ENCODE measurements at places on chromosomes 11 and 22.
A peak's percentile ranks its signal among the peaks of the same experiment; 100 is the strongest.

DNA sequence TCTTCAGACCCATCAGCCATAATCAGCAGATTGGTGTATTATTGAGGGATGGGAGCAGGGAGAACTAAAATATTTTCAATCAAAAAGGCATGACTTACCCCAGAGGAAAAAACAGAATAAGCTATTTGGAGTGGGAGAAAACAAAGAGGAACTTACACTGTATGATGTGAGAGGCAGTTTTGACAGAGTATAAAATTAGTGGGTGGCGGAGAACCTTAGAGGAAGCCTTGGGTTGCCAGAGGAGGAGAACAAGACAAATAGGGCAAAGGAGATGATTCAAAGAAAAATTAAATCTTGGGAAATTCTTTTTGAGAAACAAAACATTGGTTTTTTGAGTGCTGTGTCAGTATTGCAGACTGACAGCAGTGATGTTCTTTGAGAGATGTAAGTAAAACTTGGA is 285.0 kb downstream of the C11orf87 start:
- DNase-seq, result no peak

DNA sequence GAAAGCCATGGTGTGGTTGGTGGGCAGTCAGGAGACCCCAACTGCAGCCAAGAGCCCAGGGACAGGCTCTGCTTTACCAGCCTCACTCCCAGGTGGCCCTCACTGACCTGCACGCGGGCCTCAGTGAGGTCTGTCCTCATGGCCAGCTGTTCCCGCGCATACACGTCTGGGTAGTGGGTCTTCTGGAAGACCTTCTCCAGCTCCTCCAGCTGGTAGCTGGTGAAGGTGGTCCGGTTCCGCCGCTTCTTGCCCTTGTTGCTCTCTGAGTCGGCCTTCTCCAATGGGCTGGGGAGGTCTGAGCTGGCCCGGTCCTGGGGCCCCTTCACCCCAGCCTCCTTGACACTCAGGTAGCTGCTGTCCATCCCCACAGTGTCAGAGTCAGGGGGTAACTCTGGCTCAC is 34.7 kb downstream of the ALX4 start:
- DNase-seq, result no peak

- no peak for DNase-seq
Measured at GRCh38 chr11:62665599-62666258, 617 bp downstream of the CSKMT start.

GRCh38 chr11:77081381-77081851 is 14.6 kb downstream of the CAPN5 start:
- DNase-seq, result no peak

DNA sequence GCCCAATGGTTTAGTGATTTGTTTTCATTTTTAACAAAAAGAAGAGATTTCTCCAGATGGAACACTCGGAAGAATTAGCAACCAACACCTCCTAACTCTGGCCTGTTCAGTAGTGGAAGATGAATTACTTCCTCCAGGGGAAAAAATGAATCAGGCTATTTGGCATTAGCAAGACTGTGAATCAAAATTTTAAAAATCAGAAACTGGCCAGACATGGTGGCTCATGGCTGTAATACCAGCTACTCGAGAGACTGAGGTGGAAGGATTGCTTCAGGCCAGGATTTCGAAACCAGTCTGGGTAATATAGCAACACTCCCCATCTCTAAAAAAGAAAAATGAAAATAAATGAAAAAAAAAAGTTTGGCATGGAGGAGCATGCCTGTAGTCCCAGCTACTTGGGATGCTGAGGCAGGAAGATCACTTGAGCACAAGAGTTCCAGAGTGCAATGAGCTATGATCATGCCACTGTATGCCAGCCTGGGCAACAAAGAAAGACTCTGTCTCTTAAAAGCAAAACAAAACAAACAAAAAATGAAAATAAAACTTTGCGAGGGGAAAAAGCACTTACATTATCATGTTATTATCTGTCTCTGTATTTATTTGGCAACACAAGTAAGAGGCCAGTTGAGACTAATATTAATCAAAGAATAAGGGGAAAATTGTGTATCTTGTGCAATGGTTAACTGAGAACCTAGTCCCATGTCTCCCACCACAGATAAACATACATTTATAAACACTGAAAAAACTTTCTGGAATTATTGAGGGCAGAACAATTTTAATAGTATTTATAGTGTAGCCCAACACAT is 796.3 kb upstream of the ANO3 start:
- no peak for DNase-seq

DNA sequence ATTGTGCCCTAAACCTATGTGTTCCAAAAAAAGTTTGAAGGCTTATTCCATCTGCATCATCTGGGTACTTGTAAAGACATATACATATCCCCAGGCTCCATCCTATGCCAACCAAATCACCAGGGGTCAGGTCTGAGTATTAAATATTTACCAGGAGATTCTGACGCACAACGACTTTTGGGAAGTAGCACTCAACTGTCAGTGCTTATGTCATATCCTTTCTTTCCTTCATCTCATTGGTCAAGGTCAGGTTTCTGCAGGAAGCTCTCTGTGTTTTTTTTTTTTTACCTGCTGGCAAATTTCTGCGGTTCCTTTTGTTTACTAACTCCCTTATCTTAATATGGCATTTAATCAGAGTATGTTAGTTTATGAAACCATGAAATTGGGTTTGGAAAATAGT is 22.5 kb upstream of the CYP2R1 start:
- no peak for DNase-seq

DNA sequence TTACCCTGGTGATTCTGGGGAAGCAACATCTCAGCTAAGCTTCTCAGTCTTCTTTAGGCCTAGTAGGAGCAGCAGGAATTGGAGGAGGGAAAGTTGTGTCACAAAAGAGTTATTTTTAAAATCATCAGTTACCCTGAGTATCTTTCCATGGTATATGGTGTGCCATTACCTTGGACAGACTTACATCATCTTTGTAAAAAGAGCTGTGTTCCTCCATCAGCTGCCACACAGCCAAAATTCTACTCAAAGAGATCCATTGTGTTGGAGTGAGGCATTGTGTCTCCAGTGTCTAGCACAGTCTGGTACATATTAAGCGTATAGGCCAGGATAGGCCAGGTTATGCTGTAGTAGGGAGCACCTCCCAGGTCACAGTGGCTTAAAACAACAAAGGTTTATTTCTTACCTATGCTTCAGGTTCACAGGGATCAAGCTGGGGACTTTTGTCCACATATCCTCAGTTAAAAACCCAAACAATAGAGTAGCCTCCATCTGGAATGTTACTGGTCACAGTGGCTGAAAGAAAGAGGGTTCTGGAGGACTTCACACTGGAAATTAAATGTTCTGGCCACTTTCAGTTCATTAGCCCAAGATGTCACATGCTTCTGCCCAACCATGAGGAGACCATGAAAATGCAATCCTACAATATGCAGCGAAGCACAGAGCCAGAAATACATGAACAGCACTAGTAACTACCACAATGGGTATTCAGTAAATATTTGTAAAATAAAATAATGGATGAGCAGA is 9.9 kb upstream of the TMPRSS5 start:
- no peak for DNase-seq

GRCh38 chr11:46731545-46731944 is 12.5 kb downstream of the F2 start:
- no peak for DNase-seq

DNA sequence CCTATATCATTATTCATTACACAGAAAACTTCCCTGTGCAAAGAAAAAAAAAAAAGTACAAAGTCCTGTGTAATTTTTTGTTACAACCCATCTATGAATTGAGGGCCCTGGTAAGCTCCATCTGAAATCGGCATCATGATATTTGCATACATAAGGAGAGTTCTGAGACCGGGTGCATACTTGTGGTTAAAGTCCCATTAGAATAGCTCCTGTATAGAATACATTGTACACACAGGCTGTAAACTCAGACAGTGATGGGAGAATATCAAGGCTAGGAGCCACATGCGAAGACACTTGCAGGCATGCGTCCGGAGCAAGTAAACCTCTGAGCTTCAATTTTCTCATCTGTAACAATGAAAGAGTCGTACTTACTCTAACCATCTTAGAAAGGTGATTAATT is 353.2 kb downstream of the ETS1 start:
- no peak for DNase-seq

- DNase-seq, result no peak
Measured at GRCh38 chr11:73429121-73429750, 53.0 kb downstream of the RELT start.

GRCh38 chr22:48954781-48955311 is 872.8 kb downstream of the BRD1 start:
- DNase-seq, result no peak

- no peak for DNase-seq
Measured at GRCh38 chr11:15011776-15012345, 39.7 kb upstream of the CALCA start.

- DNase-seq, result peak; percentile 7
Measured at GRCh38 chr11:1062075-1062820, 12.4 kb upstream of the MUC2 start.

DNA sequence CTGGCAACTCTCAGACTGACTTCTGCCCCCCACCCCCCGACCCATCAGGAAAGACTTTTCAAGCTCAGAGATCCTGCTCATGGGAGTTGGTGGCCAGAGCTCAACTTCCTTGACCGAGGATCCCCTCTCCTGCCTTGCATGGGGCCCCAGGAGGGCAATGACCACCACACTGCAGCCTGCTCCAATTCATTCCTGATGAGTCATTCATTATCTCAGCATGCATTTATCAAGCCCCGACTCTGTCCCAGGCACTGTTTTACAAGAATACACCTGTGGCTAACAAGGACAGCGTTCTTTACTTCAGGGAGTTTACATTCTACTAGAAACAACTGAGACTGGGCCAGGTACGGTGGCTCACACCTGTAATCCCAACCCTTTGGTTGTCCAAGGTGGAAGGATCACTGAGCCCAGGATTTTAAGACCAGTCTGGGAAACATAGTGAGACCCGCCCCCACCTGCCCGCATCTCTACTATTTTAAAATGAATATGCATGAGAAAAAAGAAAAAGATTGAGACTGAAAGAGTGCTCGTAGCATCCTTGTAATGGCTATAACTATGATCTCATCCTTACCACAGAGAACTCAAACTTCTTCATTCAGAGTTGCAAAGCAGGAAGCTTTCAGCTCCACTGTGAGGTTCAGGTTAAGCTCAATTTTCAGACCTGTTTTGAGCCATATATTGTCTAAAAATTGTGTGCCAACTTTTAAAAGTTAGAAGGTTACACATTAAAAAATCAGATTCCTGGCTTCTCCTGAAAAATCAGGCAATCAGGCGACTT is 60.4 kb downstream of the FEZ1 start:
- DNase-seq, result no peak

DNA sequence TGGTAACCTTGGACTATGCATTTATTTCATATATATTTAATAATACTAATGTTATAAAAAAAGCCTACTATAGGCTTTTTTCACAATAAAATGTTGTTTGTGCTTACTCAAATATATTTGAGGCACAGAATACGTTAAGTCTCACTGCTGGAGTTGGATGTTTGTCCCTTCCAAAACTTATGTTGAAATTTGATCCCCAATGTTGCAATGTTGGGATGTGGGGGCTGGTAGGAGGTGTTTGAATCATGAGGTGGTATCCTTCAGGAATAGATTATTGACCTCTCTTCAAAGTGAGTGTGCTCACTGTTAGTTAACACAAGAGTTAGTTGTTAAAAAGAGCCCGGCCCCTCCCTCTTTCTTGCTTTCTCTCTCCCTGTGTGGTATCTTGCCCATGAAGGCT is 1295.9 kb downstream of the JRKL start:
- no peak for DNase-seq

DNA sequence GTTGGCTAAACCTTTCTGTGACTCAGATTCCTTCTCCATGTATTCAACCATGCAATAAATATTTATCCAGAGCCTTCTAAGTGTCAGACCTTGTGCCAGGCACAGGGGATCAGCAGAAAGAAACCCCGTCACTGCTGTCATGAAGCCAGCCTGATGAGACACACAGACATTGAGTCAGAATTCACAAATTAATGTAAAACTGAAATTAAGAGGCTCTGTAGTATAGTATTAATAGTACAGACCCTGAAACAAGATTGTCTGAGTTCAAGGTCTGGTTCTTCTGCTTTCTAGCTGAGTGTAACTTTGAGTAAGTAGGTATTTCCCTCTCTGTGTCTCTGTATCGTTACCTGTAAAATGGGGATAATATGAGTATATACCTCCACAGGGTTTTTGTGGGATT is 46.9 kb downstream of the ME3 start:
- DNase-seq, result no peak

DNA sequence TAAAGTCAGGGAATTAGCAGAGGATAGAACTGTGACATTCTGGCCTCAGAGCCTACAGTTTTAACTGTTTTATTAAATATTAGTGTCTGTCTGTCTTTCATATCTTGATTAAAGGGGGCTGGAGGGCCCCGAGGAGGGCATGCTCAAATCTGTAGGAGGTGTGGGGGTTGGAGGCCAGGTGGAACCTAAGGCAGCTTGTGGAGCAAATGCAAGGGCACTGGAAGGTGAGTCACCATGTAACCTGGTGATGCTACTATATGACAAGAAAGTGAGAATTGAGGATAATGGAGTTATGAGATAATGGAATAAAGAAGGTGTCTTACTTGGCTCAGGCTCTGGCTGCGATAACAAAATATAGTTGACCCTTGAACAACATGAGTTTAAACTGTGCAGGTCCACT is 27.3 kb upstream of the TMEM86A start:
- no peak for DNase-seq

DNA sequence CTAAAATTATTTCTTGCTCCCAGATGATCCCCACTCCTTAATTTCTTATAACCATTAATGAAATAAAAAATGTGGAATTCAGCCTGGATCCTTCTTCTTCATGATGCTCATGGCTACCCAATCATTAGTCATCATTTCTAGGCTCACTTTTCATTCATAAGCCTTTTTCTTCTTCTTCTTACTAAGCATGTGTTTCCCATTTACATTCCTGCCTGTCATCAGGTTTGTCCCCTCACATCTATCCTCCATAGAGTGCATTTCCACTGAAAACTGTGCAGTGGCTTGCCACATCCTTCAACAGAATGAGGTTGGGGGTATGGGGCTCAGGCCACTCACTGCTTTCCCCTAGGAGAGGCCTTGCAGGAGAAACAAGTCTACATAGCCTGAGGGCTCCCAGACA is 35.8 kb upstream of the NTM start:
- no peak for DNase-seq

GRCh38 chr11:30936491-30936890 is 350.3 kb upstream of the MPPED2 start:
- DNase-seq, result no peak

DNA sequence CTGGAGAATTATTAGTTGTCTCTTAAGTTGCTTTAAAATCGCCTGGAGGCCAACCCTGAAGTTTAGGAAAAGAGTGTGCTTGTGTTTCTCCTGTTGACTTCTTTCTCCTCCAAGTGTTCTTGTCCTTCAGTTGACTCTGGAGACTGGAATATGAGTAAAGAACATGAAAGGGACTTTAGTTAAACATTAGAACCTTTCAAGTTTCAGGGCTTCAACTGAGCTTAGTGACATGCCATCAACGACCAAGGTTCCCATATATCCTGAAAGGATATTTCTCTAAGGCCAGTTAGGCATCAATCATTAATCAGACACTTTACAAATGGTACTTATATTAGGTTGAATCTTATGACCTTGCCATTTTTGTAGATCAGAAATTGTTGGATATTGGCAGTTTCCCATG is 70.0 kb downstream of the ZNRF3 start:
- no peak for DNase-seq

Data from progenitor cell of endocrine pancreas (in vitro differentiated cells).